ENCODE measurements at places on chromosomes 16 and 17.
A peak's percentile ranks its signal among the peaks of the same experiment; 100 is the strongest.

DNA sequence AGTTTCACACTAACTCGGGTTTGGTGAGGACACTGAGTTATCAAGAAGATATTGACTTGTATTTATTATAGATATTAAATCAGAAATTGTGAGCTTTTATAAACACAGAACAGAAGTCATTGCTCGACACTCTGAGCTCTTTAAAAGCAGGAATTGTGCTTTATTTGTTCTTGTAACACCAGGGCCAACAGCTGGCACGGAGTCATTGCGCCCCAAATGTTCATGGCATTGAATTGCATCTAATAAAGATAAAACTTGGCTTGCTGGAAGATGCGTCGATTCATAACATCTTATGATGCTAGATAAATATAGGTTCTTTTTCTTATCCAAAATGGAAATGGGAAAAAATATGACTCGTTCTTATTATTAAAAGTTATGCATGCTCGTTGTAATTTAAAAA, 11.8 kb upstream of the MLYCD start:
- peak; percentile 35 for DNase-seq

- no peak for DNase-seq
Observed at GRCh38 chr17:27558842-27559505, 72.0 kb upstream of the LGALS9 start.

DNA sequence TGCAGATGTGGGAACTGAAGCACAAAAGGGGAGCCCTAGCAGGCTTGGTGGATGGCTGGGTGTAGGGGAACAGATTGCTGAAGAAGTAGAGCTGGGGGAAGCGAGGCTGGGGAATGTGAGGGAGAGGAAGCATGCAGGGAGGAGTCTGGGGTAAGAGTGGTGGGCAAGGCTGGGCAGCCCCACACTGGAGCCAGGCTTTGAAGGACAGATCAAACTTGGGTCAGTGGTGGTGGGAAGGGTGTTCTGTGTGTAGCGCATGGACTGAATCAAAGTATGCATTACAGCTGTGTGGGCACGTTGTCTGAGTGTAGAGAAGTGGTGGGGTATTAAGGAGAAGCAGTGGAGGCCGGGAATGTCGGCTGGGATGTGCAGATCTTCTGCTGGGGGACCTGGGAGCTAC, 116.0 kb downstream of the CYLD start:
- DNase-seq, result no peak

DNA sequence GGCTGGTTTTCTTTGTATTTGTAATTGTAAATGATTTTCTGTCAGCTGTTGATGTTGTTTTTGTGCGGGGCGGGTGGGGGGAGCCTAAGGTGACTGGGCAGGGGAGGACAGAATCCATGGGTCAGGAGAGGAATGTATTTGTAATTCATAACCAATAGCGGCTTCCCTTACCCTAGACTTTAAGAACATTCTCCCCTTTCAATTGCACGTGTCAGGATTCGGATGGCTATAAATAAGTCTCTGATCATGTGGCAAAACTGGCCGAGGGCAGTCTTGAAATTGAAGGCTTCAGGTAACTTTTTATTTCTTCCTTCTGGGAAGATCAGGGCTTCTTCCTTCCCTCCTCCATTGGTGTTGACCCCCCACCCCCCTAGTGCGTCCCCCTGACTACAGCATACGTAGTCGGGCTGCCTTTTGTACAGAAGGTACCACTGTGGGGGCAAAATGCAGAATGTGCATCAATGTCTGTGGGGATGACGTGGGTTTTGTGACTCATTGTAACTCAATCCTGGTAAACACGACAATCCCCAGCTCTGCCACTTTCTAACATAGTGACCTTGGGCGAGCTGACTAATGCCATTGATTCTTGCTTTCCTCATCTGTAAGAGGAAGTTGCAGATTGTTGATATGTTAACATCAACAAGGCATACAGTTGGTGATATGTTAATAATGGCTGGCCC, 16.2 kb downstream of the MARCHF10 start:
- DNase-seq, result peak; percentile 27

GRCh38 chr17:52537421-52537820, 378.9 kb upstream of the CA10 start:
- no peak for DNase-seq

DNA sequence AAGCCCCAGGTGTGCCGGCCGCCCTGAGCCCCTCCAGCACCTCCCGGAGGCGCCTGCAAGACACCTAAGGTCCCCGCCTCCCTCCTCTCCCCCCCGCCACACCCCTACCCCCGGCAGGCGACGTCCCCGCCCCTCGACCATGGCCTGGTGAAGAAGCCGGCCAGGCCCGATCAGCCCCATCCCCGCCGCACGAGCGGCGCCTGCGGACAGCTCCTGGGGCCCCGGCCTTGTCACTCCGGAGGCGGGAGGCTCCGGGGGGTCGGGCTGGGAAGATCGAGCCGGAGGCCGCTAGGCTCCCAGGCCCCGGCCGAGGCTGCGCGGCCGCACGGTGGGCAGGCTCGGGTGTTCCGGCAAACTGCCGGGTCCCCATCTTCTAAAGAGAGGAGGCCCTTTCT, 405 bp upstream of the ACE start:
- DNase-seq, result no peak

- no peak for DNase-seq
Observed at GRCh38 chr17:27793168-27793905, 7.0 kb downstream of the NOS2 start.

GRCh38 chr17:14202388-14203166, 34.1 kb downstream of the CDRT15 start:
- no peak for DNase-seq

- DNase-seq, result no peak
Observed at GRCh38 chr17:81397314-81398175, 2.3 kb downstream of the BAHCC1 start.

- no peak for DNase-seq
Observed at GRCh38 chr17:63293323-63294075, 152.6 kb downstream of the CYB561 start.

DNA sequence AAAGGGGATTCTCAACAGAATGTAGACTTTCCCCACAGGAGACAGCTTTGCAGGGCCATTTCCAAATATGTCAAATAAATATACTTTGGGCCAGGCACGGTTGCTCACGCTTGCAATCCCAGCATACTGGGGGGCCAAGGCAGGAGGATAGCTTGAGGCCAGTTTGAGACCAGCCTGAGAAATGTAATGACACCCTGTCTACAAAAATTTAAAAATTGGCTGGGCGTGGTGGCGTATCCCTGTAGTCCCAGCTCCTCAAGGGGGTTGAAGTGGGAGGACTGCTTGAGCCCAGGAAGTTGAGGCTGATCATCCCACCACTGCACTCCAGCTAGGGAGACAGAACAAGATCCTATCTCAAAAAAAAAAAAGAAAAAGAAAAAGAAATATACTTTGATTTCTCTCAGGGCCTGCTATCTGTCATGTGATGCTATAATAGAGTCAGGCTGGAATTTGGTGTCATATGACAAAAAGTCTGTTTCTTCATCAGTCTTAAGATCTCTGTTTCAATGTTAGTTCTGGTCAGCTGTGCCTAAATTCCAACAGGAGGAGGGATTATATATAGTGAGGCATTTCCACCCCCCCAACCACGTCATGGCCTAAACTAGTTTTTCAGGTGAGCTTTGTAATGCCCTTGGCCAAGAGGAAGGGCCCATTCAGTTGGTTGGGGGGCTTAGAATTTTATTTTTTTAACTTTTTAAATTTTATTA, 4.3 kb upstream of the ZDHHC7 start:
- DNase-seq, result no peak

- DNase-seq, result peak; percentile 39
Observed at GRCh38 chr17:75876190-75876937, 2.0 kb downstream of the TRIM47 start.

- no peak for DNase-seq
Observed at GRCh38 chr16:48790151-48790550, 180.2 kb upstream of the N4BP1 start.

DNA sequence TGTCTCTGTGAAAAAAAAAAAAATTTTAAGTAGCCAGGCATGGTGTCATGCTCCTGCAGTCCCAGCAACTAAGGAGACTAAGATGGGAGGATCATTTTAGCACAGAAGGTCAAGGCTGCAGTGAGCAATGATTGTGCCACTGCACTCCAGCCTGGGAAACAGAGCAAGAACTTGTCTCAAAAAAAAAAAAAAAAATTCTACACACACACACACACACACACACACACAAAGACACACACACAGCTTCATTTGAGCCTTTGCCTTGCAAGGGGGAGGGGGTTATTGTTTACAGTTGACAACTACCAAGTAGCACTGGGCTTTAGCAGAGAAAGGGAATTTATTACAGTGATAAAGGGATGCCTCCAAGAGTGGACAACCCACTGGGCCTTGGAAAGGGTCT, 4.9 kb upstream of the POLR3E start:
- DNase-seq, result no peak

DNA sequence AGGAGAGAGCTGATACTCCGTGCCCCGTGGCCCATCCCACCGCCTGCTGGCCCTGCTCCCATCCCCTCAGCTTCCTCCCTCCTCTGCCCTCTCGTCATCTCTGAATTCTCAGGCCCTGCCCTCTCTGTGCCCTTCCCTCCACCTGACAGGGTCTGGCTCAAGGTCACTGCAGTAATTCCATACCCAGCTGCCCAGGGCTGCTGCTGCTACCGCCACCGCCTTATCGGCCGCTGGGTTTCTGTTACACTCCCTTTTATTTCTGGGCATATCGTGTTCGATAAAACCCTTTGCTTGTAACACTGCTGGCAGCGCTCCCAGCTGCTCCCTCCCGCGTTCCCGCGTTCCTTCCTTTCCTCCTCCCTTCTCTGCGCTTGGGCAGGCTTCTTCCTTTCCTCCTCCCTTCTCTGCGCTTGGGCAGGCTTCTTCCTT, 1.2 kb downstream of the EPN3 start:
- no peak for DNase-seq
